ENCODE measurements at places on chromosomes 3 and 15.

DNA sequence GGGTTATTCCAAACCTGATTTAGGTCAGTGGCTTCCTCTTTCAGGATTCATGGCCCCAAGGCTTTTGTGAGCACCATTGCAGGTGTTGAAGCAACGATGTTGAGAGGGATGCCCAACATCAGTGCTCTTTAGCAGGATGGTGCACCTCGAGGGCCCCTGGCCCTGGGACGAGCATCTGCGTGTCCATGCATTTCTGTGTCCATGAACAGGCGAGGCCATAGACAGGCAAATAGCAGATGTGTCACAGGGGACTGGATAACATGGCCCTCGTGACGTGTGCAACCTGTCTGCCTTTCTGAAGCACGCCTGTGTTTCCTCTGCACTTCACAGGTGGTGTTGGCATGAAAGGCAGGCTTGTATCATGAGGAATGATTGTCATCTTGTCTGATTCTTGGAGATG lies 132.3 kb downstream of the SNRPN start:
- no peak for DNase-seq

DNA sequence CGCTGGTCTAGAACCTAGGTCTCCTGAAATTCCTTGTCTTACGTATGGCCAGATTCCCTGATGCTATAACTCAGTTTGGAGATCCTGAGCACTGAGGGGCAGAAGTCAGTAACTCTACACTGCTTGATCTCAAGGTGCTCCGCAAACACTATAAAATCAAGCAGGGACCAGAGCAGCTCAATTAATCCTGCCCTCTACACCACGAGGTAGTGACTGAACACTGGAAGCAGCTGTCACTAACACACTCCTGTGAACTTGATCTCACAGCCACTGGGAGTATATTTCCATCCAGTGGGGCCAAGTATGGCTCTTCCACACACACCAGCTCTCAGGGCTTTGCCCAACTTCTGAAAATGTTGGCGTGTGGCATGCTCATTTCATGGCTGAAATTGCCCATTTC lies 51.0 kb downstream of the EDEM1 start:
- no peak for DNase-seq

DNA sequence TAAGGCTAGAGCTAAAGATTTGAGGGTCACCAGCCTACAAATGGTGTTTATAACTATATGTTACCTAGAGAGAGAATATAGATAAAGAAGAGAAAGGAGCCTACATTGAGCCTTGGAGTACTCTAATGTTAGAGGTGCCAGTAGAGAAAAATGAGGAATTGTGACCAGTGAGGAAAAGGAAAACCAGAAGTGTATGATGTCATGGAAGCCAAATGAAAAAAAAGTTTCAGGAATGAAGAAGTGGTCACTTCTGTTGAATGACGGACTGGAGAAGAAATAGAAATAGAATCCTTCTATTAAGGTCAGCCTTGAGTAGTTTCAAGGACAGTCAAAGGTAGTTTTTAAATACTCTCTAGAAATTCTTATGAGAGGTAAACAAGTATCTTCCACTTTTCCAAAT lies 51.2 kb upstream of the MLF1 start:
- DNase-seq, result no peak

DNA sequence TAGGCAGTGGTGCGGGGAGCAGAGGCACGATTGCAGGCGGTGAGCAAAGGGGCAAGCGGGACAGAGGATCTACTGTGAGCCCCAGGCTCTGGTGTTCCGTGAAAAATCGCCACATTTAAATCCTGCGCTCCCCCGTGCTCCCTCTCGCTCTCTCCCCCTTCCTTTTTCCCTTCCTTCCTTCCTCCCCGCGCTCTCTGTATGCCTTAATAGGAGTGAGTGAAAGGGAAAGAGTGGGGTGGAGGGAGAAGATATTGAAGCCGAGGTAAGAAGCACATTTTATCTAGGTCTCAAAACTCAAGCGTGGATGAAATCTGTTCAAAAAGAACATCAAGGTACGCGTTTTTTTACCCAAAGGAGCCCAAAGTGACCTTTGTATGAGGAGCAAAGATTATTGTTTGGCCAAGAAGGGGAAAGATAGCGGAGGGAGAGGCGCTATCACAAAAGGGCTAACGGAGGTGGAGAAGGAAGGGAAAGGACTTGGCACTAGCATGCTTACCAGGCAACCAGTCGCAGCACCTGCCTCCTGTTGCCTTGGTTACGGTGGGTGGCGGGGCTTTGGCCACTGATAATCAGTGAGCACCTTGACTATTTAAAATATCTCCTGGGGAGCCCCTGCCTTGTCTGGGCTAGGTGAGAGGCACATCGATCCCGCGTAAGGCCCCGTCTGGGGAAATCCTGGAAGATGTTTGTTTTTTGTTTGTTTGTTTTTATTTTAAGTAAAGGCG lies 14.9 kb upstream of the AEN start:
- DNase-seq, result no peak

DNA sequence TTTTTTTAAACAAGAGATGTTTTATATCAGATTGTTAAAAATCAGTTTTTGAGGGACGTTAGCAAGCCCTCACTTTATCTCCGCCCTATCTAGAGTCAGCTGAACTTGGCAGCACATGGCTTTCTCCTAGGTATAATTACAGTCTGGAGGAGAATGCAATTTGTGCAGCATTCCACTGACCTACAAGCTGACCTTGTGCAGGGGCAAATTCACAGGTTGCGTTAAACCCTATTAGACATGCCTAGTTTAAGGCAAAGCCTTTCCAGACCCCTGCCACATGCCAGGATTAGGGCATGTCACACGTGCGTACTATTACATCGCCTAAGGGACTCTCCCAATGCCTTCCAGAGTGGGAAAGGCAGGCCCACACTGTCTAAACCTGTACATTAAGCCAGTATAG lies 224.0 kb downstream of the GREM1 start:
- no peak for DNase-seq

- DNase-seq, result no peak
These were observed 34.7 kb downstream of the GAP43 start for GRCh38 chr3:115658032-115658336.

DNA sequence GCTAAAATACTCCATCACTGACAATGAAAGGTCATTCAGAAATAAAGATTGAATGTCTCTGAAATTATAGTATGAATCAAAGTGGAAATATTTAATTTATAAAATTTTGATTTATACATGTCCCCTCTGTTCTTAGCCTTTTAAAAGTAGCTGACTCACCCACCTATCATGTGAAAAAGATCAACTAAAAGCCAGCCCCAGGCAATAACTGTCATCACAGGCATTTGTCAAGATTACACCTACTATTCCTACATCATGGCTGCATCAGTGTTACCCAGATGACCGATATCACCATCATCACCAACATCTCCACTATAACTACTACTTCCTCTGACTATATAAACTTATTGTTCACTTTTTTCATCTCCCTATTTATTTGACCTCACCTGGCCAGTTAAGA lies 14.3 kb upstream of the PIK3R4 start:
- no peak for DNase-seq

- no peak for DNase-seq
These were observed 1.9 kb upstream of the TRIM71 start for GRCh38 chr3:32815841-32816438.

DNA sequence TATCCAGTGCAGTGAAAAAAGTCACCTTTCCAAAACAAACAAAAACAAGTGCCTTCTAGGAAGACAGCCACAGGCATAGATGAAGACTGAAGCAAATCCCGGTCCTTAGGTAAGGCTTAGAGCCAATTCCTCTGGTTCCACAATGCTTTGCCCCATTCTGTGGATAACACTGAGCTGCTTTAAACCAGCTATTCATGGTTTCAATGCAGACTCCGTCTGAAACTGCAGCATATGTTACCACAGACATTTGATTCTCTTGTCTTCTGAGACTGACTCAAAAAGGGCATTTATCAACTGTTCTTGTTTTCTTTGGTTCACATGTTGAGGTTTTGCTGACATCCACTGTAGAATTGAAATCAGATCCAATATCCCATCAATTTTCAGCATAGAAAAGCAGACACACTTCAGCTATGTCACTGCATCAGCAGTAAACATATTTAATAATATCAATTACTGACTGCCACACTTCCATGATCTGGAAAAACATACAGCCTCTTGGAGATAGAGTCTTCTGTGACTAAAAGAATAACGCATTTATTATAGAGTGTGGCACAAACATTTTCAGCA lies 659.3 kb downstream of the ROBO2 start:
- no peak for DNase-seq

DNA sequence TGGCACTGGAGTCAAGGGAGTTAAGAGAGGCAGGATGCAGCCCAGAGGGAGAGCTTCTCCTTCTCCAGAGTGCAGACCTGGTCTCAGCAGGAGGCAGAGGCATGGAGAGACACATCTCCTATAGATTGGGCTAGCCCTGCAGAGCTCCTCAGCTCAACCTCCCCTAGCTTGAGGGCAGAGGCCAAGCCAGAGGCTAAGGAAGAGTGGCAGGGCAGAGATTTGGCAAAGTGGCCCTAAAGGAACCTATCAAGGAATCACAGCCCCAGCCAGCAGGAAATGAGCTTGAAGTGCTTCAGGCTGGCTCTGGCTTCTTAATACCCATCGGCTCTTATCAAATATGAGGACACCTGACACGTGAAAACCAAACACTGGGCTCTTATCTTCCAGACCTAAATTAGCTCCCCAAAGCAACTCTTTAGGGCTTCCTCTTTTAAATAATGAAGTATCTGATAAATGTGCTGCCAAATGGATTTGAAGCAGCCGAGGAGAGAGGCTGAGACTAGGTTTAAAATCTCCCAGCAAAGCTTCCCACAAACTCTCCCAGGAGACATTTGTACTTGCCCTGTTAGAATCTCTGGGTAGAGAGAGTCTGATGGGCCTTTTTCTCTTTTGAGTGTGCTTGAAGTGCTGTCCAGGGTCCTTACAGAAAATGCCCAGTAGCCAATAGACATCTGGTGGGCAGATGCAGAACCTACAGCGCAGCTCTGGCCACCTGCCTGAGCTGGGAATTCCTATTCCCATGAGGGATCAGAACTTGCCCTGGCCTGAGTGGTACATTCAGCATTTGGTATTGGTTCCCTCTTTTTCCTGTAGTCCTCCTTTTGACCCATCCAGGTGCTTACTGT lies 271.4 kb downstream of the CLSTN2 start:
- DNase-seq, result no peak

DNA sequence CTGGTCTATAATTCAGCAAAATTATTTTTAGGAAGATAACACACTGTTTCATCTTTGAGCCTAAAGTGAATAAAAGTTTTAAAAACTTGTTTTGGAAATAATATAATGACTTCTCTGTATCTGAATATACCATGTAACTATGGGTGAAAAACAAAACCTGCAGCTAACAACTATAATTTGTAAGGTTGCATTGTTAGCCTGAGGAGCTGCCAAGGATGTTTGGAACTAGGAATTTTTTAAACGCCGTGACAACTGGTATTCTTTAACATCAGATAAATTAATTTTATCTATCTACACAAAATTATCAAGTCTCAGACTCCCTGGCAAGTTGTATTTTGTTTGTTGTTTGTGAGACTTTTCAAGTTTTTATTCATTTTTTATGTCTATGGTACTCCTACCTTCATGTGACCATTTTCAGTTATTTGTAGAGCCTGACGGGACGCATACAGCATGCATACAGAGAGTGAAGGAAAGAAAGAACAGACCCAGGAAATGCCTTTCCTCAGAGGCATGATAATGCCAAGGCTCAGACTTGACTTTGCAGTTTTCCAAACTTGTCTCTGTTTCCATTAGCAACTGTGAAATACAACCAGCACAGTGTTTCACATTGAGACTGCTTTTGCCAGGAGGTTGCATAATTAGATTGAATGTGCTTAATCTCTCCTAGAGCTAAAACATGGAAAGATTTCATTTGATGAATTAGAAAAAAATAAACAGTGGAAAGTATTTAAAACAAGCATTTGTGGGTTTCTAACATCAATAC lies 60.8 kb upstream of the ARHGEF26 start:
- no peak for DNase-seq

DNA sequence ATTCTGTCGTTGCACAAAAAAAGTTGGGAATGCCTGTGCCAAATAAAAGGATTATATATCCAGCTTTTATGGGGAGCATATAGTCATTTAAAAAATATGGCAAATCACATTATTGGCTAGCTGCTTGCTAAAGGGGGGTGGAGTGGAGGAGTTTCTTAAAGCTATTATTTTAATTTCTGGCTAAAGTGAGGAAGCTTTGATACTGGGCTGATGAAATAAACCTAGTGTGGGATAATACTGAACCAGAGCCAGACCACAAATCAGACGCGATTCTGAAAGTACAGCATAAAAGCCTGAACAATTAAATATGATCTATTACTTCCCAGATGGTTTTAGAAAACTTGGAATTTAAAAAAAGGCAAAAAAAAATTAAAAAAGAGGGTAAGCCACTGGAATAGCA lies 14.4 kb downstream of the POLR2M start:
- DNase-seq, result no peak

GRCh38 chr3:161414907-161415306 lies 43.6 kb upstream of the SPTSSB start:
- DNase-seq, result no peak

GRCh38 chr15:67097930-67098740 lies 32.7 kb downstream of the SMAD3 start:
- DNase-seq, result no peak

DNA sequence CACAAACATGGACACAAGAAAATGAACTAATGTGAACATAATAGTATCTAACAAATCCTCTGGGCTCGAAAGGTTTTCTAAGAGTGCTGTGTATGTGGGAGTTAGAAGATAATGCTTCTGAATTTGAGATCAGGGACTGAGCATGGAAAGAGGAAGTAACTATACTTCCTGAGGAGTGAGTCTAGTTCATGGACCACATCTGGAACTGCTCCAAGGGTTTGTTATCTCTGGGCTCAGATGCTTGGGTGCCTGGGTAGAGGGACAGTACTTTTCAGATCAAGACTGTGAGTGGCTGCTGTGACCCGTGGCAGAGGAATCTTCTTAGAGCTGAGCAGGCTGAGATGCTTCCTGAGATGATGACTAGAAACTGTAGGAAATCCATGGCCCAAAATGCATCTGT lies 28.5 kb downstream of the TBC1D23 start:
- no peak for DNase-seq
